Activated CD8-positive, alpha-beta memory T cell treated with anti-CD3 and anti-CD28 coated beads, Interleukin-2, amount 50 U/mL, for 48 hours (primary cell): ENCODE measurements at places on chromosomes 7 and 10.
A peak's percentile ranks its signal among the peaks of the same experiment; 100 is the strongest.

DNA sequence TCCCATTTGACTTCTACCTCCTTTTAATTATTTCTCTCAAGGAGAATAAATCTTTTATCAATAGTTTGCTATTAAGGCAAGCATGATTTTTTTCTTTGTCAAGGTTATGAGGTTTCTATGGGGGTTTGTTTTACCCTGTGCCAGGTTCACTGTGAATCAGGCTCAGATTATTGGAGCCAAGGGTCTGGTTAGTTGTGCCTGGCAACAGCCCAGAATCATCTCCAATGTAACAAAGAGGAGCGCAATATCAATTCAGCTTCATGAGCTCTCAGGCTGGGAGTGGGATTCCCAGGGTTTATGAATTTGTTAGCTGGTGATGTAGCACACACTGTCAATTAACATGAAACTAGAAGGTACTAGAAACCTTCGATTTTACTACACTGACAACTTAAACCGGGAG lies 73.2 kb downstream of the AASS start:
- DNase-seq, result no peak

DNA sequence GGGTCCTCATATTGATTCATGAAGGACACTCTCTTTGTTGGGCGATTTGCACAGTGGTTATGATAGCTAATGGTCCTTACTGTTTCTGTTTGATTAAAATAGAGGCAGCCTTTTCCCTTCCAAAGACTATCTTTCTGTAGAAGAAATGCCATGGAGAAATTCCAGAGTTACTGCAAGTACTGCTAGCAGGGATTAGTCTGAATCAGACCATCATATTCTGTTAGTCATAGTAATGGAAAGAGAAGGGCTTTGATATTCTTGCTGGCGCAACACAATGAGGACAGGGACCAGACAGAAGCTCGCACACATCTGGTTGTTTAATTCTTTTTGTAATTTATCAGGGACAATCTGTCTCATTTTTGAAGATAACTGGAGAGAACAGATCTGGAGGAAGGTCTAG lies 304.5 kb upstream of the FZD8 start:
- DNase-seq, result no peak

- DNase-seq, result no peak
Observed at GRCh38 chr10:74766501-74766900, 59.9 kb upstream of the KAT6B start.

DNA sequence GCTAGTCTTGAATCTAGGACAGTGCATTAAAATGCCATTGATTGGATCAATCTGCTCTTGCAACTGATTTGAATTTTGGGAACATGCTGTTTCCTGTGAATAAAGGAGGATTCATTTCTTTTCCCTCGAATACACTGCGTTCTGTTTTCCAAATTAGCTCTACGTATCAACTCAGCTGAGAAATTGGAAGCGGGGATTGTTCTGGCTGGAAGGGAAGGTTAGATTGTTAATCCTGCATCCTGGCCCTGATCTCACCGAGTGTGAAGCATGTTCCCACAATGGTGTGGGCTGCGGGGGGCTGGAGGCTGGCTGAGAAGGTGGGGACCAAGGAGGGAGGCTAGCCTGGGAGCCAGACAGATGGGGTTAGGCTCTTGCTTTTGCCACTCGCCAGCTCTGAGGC lies 17.6 kb downstream of the HTRA1 start:
- no peak for DNase-seq

GRCh38 chr7:108441392-108441955 lies 14.8 kb downstream of the NRCAM start:
- DNase-seq, result no peak

DNA sequence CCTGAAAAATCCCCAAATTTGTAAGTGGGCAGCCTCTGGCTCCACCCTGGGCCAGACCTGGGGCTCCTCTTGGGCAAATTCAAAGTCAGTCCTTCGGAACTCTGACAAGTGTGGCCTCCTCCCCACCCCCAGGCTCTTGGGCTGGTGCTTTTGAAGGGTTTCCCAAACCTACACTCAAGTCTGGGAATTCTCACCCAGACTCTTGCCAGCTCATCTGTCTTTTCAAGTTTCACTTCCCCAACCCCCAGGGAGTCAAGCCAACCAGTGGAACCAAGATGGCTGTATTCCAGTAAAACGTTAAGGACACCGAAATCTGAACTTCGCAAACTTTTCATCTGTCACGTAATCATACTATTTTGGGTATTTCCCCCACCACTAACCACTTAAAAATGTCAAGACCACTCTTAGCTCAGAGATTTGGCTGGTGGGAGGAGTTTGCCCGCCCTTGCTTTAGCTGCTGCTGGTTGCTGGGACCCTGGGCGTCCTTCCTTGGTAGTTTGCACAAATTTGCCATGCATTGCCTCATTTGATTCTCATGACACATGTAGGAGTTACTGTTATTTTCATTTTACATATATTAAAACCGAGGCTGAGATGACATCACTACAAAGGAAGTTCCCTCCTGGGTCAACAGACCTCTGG lies 1.7 kb upstream of the MYO1G start:
- DNase-seq, result peak; percentile 86

DNA sequence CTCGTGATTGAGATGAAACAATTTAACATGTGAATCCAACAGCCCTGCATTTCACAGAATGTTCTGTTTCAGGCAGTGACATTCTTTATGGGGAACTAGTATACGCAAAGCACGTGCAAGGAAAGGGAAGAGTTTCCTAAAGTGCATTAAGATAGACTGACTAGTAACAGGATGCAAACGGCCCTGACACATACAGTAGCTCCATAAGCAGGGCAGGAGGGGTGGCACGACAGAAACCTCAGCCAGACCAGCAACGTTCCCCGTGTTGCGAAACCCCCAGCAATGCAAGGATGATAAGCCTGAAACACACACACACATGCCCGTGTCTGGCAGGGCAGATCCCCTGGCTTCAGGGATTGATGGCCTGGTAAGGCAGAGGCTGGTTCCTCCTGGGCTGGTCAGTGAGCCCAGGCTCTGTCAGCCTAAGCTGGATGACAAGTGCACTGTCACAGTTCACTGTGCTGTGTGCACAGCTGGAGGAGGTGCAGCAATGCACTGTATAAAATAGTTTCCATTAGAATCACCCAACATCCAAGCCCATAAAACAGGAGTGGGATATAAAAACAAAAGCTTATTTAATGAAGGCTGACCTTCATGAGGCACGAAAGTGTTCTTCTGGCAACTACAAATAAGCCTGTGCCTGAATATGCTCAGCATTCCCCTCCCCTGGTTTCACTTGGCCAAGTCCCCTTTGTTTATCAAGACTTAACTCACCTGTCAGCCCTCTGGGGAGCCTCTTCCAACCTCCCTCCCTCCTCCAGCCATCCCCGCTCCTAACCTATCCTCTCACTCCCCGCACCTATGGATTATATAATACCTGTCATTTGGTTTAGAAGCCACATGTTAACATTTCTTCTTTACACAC lies 88.8 kb downstream of the GSAP start:
- no peak for DNase-seq

GRCh38 chr10:65581426-65582026 lies 1344.3 kb upstream of the LRRTM3 start:
- DNase-seq, result no peak

DNA sequence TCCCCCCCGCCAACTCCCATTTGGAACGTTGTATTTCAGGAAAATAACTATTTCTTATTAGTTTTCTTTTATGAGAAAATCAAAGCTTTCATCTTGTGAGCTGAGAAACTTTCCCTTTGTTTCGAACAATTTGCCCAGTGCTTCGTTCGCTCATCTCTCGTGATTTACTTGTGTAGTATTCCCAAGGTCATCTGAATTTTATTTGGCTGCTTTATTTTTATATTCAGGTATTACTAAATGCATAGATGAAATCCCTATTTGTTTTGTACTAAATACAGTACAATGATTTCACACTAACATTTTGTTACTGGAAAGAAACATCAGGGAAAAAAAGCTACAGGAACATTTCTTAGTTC lies 12.0 kb upstream of the EBLN1 start:
- DNase-seq, result no peak

DNA sequence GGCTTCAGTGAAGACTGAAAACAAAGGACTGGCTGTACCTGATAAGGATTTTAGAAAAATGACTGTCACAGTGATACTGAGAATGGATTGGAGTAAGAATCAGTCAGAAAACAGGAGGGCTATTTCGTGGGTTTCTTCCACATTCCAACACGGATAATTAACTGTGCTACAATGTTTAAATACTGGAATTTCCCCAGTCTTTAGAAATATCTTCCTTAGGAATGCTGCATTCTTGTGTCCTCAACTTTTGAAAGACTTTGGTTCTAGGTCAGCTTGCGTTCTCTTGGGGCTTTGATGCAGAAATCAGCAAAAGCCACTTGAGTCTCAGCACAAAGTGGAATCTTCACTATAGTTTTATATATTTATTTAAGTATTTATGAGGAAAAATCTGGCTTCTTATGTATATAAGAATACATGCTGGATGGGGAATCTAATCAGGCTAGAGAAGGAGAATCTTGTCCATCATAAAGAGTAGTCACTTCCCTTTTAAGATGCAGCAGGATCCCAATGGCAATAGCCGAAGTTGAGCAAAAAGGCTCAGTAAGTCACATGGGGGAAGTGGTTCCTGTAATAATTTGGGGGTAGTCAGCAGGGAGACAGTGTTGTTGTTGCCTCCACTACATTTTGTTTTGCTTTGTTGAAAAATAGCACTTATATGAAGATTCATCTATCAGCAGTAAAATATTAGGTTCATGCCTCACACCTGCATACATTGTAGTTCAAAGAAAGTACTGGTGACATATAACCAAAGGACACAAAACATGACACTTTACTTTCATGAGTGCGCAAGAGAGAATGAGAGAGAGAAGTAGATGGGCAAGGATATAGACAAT lies 86.0 kb downstream of the CH25H start:
- no peak for DNase-seq

DNA sequence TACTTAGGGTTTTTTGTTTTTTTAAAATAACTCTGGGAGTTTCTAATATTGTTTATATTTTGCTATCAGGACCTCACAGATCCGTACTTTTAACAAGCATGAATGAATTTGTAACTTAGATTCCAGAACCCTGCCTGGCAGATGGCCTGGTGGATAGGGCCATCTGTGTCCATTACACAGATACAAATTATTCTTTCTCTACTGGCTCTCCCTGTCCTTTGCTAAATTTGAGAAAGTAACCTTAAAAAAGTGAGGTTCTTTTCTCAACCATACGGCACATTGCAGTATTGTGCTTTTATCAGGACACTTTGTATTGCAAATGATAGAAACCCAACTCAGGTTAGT lies 26.6 kb downstream of the LCOR start:
- no peak for DNase-seq

- DNase-seq, result no peak
Observed at GRCh38 chr10:118668228-118668952, 72.9 kb upstream of the PRLHR start.

GRCh38 chr10:42970451-42971250 lies 106.2 kb upstream of the RET start:
- DNase-seq, result no peak

DNA sequence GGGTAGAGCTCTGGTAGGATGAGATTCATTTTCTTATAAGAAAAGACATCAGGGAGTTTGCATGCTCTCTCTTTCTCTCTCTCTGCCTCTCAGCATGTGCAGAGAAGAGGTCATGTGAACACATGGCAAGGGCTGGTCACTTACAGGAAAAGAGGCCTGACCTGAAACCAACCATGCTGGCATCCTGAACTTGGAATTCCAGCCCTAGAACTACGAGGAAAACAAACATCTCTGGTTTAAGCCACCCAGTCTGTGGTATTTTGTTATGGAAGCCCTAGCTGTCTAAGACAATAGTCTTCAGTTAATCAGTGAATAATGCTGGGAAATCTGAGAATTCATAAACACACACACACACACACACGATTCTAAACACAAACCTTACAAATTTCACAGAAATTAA lies 1104.2 kb upstream of the LRRN3 start:
- no peak for DNase-seq

DNA sequence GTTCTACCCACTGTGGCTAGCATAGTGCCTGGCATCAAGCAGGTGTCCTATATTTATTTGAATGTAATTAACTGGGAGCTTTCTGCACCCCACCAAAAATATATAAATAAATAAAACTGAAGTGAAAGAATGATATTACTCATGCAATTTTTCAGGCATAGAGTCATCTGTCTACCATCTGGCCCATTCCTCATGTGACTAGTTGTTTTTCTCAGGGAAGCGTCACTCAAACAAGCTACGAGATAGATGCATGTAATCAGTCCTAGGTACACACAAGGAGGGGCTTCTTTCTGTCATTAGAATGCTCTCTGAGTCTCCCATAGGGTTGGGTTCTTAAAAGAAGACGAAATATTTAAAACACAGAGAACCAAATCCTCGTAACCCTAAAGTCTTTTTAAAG lies 255.5 kb upstream of the KMT2E start:
- DNase-seq, result no peak

DNA sequence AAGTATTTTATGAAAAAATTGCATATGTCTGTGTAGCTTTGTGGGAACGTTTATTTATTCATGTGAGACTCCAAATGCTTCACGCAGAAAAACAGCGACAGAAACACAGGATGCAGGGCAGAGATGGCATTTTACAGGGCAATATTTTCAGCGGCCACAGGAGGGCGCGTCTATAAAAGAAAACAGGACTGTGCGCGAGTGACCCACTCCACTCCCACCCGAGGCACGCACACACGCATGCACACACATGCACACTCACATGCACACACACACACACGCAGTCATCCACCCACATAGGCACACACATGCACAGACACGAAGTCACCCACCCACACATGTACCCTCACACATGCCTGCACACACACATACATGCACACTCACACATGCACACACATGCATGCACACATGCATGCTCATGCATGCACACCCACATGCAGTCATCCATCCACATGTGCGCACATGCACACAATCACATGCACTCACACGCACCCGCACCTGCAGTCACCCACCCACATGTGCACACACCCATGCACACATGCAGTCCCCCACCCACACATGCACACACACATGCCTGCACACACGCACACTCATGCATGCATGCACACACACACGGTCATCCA lies 96.3 kb downstream of the DNAJB6 start:
- DNase-seq, result peak; percentile 81

DNA sequence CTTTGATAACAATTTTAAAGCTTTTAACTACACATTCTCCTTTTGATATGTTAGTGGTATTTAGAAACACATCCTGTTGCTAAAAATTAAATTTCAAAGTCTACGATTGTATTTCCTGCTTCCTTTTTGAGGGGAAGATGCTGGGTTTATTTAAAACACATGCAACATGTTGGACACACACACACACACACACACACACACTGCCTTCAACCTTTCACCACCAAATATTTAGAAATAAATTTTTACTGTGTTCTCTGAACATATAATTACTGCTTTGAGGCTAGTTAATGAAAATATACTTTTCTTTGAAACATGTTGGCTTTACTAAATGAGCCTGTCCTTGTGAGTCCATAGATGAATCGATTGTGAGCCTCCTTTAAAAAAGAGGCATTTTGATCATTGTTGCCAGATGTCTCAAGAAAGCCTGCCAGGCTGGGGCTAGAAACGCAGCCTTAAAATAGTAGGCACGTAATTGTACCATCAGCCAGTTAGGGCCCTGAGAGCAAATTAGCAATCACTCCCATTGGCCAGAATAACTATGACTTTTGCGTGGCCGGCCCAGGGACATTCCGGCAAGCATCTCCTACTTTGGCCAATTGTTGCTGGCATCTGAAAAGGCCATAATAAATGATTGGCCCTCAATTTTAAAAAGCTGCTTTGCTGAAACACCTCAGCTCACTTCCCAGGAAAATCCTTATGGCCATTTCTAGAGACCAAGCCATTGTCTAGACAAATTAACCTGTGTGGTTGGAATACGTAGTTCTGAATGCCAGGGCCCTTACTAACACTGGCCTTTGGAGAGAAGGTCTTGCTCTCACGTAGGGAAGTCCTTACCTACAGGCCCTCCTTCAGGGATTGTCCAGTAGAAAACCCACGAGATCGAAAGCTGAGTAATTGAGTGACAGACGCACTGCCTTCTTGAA lies 9.9 kb upstream of the TEX36 start:
- no peak for DNase-seq
